ENCODE measurements at places on chromosomes 2 and 18.

GRCh38 chr18:53605198-53605597 is 619.3 kb downstream of the MBD2 start:
- peak; percentile 76 for DNase-seq

- peak; percentile 55 for DNase-seq
Measured at GRCh38 chr2:200862532-200863000, 1.9 kb downstream of the CLK1 start.

DNA sequence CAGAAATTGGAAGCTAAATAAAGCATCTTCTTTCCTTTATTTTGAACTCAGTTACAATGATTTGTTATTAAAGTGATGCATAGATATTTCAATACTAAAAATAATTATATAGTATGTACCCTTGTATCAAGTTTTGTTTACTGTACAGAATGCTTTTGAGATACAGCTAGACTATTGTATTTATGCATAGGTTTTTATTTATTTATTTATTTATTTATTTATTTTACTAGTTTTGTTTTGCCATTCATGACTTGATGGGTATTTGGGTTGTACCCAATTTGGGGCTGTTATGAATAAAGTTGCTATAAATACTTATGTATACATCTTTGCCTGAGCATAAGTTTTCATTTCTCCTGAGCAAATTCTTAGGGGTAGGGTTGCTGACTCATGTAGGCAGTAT is 118.7 kb upstream of the NXPH2 start:
- DNase-seq: no peak

- no peak for DNase-seq
Measured at GRCh38 chr2:53208815-53209214, 558.8 kb upstream of the CHAC2 start.

DNA sequence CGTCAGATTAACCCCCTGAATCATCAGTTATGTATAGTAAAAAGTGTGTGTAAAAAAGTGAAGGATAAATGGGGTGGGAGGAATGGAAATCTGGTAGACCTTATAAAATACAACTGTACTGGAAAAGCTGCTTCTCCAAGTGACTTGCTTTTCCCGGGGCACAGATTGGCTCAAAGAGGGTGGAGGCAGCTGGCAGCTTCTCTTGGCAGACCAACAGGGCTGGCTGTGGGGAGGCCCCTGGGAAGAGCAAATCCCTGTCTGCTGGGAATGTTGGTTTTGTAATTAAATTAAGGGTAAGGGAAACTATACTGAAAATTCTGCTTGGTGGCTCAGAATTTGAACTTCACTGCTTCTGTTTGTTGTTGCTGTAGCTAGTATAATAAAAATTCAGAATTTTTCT is 154.2 kb upstream of the DLX2 start:
- DNase-seq: no peak

GRCh38 chr2:12196495-12196894 is 450.1 kb downstream of the LPIN1 start:
- no peak for DNase-seq

- DNase-seq: no peak
Measured at GRCh38 chr2:190415794-190416775, 7.9 kb downstream of the MFSD6 start.

DNA sequence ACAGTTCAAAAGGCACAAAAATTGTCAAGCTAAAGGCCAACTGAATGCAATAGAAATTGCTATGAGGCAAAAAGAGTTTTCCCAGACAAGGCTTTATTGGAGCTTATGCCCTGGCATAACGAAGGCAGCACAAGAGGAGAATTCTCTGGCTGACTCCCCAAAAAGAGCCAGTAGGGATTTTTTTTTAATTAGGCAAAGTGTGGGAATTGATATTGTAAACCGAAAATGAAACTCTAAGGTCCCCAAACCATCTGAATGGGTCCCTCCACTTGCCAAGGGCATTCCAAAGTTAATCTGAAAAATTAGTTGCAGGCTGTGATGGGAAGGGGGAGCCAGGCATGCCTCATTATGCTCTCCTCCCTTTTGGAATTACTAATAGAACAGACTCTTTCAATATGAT is 118.9 kb downstream of the SPOPL start:
- DNase-seq: no peak

All from posterior cingulate gyrus (tissue), 11 donors.